ENCODE measurements at places on chromosomes 11 and 22. TPM values are rescaled to one million over a fixed set of nuclear protein-coding genes. Genes with fewer than 3 reads are reported as not detected.
A peak's percentile ranks its signal among the peaks of the same experiment; 100 is the strongest.

Gene NELL1
- not detected for polyA plus RNA-seq

DNA sequence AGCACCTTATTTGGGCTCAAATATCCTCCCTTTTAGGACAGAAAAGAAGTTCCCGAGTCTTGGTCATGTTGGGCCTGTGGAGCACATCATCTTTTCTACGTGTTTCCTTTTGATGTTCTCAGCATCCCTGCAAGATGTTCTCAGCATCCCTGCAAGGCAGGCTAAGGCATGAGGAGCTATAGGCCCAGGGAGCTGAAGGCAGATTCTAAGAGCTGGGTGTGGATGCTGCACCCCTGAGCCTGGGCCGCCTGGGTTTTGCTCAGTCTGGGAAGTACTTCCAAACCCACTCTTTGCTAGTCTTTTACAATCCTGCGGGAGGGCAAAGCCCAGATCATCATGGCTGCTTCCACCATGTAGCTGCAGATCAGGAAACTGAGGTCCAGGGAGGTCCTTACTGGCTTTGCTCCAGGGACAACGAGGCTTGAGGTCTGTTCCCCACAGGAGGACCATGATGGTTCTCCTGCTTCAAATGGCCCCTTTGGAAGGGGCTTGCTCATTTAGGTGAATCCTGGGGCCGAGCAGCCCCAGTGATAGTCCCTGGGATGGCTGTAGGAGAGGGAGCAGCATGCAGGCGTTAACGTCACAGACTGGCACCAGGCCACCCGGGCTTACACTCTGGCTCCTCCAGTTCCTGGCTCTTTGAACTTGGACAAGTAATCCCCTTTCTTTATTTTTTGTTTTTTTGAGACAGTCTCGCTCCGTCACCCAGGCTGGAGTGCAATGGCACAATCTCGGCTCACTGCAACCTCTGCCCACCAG lies 10.6 kb downstream of the LRRC75B start:
- DNase-seq: no peak

GRCh38 chr22:37229805-37230672 lies 14.0 kb downstream of the RAC2 start:
- no peak for DNase-seq

- no peak for DNase-seq
Measured at GRCh38 chr11:57458410-57459163, 1.7 kb upstream of the RTN4RL2 start.

Gene ELMOD1
- 0.91 TPM for polyA plus RNA-seq

DNA sequence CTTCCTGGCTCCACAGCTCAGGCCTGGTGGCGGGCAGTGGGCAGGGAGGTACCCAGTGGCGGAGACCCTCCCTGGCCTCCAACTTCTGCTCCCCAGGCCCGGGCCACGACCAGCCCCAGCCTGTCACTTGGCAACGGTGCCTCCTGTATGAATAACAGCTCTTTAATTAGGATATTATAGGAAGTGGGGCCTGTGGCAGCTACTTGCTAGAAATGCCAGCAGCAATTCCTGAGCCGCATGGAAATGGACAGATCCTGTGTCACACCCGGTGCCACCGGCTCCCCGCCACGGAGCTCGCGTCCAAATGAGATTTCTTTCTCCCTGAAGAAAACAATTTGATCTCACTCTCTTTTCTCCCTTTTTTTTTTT lies 104.5 kb downstream of the CHST1 start:
- no peak for DNase-seq

GRCh38 chr11:2378527-2379210 lies 1.6 kb downstream of the CD81 start:
- DNase-seq: peak; percentile 49

DNA sequence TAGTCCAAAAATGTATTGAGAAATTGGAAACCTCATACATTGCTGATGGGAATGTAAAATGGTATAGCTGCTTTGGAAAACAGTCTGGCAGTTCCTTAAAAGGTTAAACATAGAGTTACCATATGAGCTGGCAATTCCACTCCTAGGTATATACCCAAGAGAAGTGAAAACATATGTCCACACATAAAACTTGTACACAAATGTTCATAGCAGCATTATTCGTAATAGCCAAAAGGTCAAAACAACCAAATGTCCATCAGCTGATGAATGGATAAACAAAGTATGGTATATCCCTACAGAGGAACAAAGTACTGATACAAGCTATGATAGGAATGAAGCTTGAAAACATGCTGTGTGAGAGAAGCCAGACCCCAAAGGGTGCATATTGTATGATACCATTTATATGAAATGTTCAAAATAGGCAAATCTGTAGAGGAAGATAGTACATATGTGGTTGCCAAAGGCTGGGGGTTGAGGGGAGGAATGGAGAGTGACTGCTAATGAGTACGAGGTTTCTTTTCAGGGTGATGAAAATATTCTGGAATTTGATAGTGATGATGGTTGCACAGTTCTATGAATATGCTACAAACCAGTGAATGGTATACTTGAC lies 85.8 kb downstream of the ZBTB16 start:
- peak; percentile 41 for DNase-seq

DNA sequence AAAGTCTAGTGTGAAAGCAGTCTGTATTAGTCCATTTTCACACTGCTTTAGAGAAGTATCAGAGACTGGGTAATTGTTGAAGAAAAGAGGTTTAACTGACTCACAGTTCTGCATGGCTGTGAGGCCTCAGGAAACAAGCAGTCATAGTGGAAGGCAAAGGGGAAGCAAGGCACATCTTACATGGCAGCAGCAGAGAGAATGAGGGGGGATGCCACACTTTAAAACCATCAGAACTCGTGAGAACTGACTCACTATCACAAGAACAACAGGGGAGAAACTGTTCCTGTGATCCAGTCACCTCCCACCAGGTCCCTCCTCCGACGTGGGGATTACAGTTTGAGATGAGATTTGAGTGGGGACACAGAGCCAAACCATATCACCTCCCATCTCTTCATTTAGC lies 13.8 kb upstream of the TUBA8 start:
- DNase-seq: no peak

Gene OR8A1
- polyA plus RNA-seq: not detected

- DNase-seq: no peak
Measured at GRCh38 chr11:8267831-8268529, 4.3 kb upstream of the LMO1 start.

- DNase-seq: peak; percentile 34
Measured at GRCh38 chr11:132125988-132126871, 755.8 kb downstream of the NTM start.

DNA sequence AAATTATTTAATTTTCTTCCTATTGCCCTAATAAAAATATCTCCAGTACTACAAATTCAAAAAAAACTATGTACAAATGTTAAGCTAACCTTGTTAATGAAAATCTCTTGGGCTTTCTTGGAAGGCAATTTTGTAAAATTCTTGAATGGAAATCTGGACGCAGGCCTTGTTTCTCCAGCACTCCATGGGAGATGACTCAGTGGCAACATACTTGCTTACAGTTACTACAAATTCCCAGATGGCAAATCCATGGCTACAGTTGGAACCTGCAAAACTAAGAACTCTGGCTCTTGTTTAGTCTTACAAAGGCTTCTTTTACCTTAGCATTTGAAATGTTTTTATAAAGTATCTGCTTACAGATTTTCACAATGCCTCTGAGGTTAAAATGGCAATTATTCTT lies 725.2 kb downstream of the DLG2 start:
- peak; percentile 88 for DNase-seq

- no peak for DNase-seq
Measured at GRCh38 chr22:37739611-37740049, 42.8 kb downstream of the TRIOBP start.

Gene BAIAP2L2
- polyA plus RNA-seq: 0.77 TPM

DNA sequence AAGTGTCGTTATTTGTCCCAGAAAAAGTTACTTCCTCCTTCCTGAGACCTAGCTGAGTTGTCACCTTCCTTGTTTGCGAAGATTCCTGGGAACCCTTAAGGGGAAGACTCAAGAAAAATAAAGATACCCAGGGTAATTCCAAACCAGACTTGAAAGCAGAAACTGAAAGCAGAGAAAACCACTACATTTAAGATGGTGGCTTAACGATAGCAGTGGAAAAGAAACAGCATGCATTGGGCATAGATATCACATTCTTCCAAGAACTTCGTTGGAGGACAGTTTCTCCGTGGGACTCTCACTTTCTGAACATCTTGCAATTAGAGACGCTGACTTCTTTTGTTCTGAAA lies 89.1 kb downstream of the FAM76B start:
- DNase-seq: no peak

DNA sequence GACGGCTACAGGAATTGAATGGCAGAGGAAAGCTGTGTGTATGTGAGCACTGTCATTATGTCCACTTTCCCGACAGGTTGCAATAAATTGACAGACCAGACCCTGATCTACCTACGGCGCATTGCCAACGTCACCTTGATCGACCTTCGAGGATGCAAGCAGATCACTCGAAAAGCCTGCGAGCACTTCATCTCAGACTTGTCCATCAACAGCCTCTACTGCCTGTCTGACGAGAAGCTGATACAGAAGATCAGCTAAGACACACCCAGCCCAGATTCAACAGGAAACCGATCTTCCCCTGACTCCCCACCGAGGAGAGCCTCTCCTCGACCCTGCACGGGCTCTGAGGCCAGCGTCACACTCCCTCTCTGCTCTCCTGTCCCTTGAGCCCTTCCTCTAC lies 11.5 kb upstream of the GRK2 start:
- DNase-seq: no peak

DNA sequence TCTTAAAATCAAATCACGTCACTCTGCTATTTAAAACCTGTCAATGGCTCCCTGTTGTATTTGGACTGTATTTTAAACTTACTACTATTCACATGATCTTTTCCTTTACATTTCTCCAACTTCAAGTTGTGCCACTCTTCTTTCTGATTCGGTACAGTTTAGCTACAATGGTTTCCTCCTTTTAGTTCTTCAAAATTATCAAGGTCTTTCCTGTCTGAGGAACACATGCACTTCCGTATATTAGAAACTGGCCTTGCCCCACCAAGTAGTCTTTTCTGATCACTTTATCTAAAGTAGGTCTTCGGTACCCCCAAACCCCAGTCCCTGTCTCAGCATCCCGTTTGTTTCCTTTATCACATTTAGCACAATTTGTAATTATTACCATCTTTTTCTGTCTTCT lies 81.8 kb downstream of the MTMR3 start:
- DNase-seq: no peak
